ENCODE measurements at places on chromosomes 7 and 10. TPM values are rescaled to one million over a fixed set of nuclear protein-coding genes. Genes with fewer than 3 reads are reported as not detected.

The EVX1 gene
- 0.25 TPM for total RNA-seq

The IGFBP3 gene
- total RNA-seq = 4.1 TPM

The CLDN3 gene
- 19.2 TPM for total RNA-seq

The JCAD gene
- total RNA-seq = 17.5 TPM

The CYP51A1 gene
- total RNA-seq = 85.7 TPM

The ASB10 gene
- not detected for total RNA-seq

The NUTM2B gene
- total RNA-seq = 1.4 TPM

The TMEM184A gene
- total RNA-seq = 34.8 TPM

DNA sequence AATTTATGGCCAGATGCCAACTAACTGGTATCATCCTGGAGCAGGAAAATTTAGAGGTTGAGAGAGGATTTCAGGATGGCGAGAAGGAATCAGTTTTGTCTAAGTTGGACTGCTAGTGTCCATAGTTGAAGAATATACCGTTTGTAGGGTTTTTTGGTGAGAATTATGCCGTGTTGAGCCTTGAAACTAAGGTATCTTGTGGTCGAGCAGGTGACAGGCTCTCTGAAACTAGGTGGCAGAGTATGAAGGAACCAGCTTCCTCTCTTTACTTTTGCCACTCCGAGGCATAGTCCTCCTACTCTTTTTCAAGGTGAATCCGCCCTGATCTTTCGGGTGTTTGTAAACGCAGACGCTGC is 9.7 kb downstream of the MDFIC start:
- no peaks in the 10 kb centered on the region for H3K36me3 ChIP-seq
- no peak overlapping the region for H3K4me3 ChIP-seq
- DNase-seq = no peak

- no peak overlapping the region for H3K27ac ChIP-seq
- DNase-seq = no peak
- 0 out of 2 replicates have a peak, but pooled peaks cover 5% of the 10 kb centered on the region for H3K27me3 ChIP-seq
- no peak overlapping the region for H3K4me3 ChIP-seq
Measured at GRCh38 chr10:113651021-113651420, 12.8 kb downstream of the NRAP start.

DNA sequence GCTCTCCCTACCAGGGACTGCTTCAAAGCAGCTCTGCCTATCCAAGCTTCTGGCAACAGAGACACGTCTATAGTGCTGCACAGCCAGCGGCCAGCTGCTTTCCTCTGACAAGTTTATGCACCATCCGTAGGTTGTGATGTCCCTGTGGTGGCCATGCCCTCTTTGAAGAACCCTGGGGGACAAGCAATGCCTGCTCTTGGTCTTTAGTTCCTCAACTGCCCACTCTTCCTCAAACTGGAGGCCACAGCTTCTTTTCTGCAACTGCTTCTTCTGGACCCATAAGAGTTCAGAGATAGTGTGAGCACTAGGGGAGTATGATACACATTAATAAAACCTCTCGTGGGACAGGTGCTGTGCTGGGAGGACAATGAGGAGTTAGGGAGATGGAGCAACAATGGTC is 164.9 kb downstream of the ELMO1 start:
- H3K4me1 ChIP-seq = no peaks in the 10 kb centered on the region
- H3K4me3 ChIP-seq = no peak overlapping the region
- no peaks in the 10 kb centered on the region for H3K27me3 ChIP-seq
- no peak for DNase-seq
- no peaks in the 10 kb centered on the region for H3K36me3 ChIP-seq
- no peak overlapping the region for H3K27ac ChIP-seq

GRCh38 chr10:106043863-106044262 is 1120.6 kb downstream of the SORCS1 start:
- no peak overlapping the region for H3K4me3 ChIP-seq
- no peaks in the 10 kb centered on the region for H3K27me3 ChIP-seq

DNA sequence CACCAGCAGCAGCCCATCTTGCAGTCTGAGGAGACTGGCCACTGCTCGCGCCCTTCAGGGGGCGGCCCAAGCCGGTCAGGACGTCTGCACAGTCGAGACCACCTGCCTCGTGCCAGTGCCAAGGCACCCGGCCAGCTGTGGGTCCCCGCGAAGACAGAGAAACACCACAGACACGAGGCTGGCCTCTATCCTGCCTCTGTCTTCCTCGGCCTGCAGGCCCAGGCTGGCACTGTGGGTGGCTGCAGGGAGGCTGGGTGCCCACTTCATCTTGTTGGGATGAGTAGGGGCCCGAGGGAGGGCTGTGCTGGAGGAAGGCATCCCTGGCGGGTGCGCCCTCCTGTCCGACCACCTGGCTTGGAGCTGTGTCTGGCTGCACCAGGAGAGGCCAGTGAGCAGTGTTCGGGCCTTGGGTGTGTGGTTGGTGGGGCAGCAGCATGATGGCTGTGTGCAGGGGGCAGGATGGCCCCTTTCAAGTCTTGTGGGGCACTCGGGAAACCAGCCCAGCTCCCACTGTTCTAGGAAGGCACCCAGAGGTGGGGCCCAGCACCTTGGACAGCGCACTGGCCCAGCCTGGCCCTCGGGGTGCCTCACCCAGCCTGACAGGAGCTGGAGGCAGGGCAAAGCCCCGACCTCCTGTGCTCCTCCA is 7.3 kb downstream of the DPYSL4 start:
- H3K27me3 ChIP-seq = no peaks in the 10 kb centered on the region
- no peak overlapping the region for H3K4me3 ChIP-seq
- no peak for DNase-seq
- H3K27ac ChIP-seq = no peak overlapping the region
- H3K4me1 ChIP-seq = no peaks in the 10 kb centered on the region
- H3K36me3 ChIP-seq = no peaks in the 10 kb centered on the region

- no peaks in the 10 kb centered on the region for H3K27me3 ChIP-seq
- H3K36me3 ChIP-seq = no peaks in the 10 kb centered on the region
- no peak overlapping the region for H3K27ac ChIP-seq
- H3K4me1 ChIP-seq = no peaks in the 10 kb centered on the region
- no peak overlapping the region for H3K4me3 ChIP-seq
- DNase-seq = no peak
Measured at GRCh38 chr7:4151926-4152549, 530.1 kb upstream of the FOXK1 start.

GRCh38 chr10:114649217-114649903 is 8.7 kb downstream of the ABLIM1 start:
- no peaks in the 10 kb centered on the region for H3K27me3 ChIP-seq
- DNase-seq = no peak
- H3K27ac ChIP-seq = no peak overlapping the region
- H3K36me3 ChIP-seq = no peaks in the 10 kb centered on the region
- peaks cover 10% of the 10 kb centered on the region for H3K4me1 ChIP-seq

DNA sequence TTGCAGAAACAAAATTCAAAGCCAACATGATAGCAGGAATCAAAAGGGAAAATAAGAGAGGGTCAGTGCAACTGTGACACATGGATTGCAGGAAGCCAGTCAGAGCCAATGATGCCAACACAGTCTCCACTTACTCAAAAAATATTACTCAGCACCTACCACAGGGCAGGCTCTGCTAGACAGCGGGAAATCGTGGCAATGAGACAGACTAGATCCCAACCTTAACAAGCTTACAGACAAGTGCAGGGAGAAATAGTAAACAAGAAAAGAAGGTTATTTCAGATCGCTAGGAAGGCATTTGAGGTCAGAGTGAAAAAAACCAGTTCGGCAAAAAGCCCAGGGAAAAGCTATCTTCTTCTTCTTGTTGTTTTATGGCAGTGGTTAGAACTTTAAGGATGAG is 45.2 kb upstream of the NPFFR1 start:
- no peak for DNase-seq
- H3K36me3 ChIP-seq = no peaks in the 10 kb centered on the region
- no peaks in the 10 kb centered on the region for H3K27me3 ChIP-seq

DNA sequence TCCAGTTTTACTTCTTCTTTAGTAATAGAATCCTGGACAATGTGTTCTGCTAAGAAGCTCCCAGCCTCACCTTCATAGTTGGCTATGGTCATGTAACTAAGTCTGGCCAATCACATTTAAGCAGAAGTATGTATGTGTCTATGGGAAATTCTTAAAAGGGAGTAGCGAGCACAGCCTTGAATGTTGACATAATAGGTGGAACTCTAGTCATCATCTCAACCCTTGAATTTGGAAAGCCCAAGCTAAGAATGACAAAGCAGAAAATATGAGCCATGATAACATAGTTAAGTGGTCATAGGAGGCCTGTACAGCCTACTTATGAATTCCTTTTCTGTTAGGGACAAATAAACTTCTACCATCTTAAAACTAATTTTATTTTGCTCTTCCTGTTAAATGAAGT is 134.1 kb downstream of the MAGI2 start:
- no peak for DNase-seq
- H3K36me3 ChIP-seq = no peaks in the 10 kb centered on the region
- H3K27me3 ChIP-seq = no peaks in the 10 kb centered on the region

DNA sequence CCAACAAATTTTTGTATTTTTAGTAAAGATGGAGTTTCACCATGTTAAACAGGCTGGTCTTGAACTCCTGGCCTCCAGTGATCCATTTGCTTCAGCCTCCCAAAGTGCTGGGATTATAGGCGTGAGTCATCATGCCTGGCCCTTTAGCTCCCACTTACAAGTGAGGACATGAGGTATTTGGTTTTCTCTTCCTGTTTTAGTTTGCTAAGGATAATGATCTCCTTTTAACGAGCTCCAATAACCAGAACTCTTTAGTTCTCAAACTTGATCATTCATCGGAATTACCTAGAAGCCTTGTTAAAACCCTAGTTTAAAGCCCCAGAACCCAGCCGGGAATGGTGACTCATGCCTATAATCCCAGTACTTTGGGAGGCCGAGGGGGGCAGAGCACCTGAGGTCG is 481.4 kb downstream of the TYW1 start:
- no peaks in the 10 kb centered on the region for H3K27me3 ChIP-seq
- H3K36me3 ChIP-seq = no peaks in the 10 kb centered on the region
- H3K4me3 ChIP-seq = no peak overlapping the region
- no peak for DNase-seq
- H3K27ac ChIP-seq = no peak overlapping the region
- no peaks in the 10 kb centered on the region for H3K4me1 ChIP-seq

- H3K27ac ChIP-seq = no peak overlapping the region
- peaks cover 13% of the 10 kb centered on the region for H3K27me3 ChIP-seq
- H3K4me3 ChIP-seq = no peak overlapping the region
- H3K36me3 ChIP-seq = no peaks in the 10 kb centered on the region
- H3K4me1 ChIP-seq = peaks cover 26% of the 10 kb centered on the region
Measured at GRCh38 chr10:33336582-33337325, 2.3 kb upstream of the NRP1 start.

DNA sequence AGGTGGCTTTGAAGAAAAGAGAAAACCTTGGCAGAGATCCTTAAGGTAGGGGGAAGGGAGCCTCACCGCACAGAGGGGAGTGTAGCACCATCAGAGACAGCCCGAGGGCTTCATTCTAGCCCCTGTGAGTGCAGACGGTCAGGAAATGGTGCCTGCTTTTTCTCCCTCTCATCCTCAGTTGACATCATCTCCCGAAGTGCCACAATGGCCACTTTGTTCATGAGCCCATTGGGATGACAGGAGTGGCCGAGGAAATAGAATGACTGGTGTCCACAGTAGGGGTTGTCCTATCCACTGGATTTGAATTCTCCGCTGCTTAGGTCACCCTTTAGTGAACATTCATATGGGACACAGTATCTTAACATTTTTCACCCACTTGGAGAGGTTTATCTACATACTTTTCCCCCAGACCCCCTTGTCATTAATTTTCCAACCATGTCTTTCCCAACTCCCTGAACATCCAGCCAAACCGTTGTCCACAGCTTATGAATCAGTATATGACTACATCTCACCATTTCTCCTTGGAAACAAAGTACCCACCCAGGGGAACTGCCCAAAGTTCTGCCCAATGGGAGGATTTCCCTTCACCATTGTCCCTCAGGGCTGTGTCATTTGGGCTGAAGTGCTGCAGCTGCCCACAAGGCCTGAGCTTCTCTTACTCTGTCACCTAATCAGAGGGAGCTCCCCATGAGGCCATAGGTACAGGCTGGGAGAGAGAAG is 108.8 kb downstream of the ADCY1 start:
- H3K4me3 ChIP-seq = no peak overlapping the region
- no peak overlapping the region for H3K27ac ChIP-seq

DNA sequence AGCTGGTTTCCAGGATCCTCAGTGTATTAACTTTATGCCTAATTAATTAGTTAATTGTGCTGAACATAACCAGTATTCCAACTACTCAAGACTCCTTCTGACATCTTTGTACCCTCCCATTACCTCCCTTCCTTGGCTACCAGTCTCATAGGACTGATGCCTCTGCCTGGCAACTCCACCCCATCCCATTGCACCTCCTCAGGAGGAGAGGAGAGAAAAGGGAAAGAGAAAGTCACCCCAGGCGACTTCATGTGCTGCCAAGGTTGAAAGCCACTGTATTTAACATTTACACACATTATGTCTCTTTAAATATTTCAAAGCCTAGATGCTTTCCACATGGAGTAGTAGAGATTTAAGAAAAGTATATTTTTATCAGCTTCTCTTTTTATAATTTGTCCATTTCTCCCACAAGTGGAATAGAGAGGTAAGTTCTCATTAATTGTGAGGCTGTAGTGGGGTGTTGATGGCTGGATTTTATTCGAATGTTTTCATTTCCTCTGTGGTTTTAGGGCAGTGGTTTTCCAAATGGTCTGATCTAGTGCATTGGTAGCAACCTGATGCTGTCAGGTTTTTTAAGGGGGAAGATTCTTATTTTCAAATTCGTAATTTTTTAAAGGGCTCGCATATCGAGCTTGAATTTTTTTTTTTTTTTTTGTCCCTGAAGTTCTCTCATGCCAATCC is 148.0 kb downstream of the BICC1 start:
- H3K36me3 ChIP-seq = no peaks in the 10 kb centered on the region
- no peaks in the 10 kb centered on the region for H3K27me3 ChIP-seq
- H3K4me1 ChIP-seq = no peaks in the 10 kb centered on the region
- no peak overlapping the region for H3K27ac ChIP-seq

- H3K36me3 ChIP-seq = no peaks in the 10 kb centered on the region
- H3K27ac ChIP-seq = no peak overlapping the region
- peaks cover 13% of the 10 kb centered on the region for H3K27me3 ChIP-seq
- no peaks in the 10 kb centered on the region for H3K4me1 ChIP-seq
- DNase-seq = no peak
Measured at GRCh38 chr7:50492770-50493519, 42.8 kb upstream of the FIGNL1 start.

DNA sequence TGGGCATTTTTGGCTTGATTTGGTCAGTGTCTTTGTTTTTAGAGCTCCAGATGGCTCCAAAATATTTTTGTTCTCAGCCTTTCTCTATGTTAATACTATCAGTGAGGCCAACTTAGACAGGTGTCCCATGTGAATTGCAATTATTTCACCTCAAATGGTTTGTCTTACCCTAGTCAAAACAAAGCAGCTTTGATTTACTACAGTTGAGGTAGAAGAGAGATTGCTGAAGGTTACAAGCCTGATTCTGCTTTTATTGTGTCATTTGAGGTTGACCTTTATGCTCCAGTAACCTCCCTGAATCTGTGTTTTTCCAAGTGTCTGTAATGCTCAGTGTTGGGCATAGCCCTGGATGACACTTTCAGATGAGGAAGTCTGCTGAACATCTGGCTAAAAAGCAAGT is 882.9 kb downstream of the NRG3 start:
- no peaks in the 10 kb centered on the region for H3K36me3 ChIP-seq
- no peak for DNase-seq
- H3K4me1 ChIP-seq = no peaks in the 10 kb centered on the region
- H3K27me3 ChIP-seq = no peaks in the 10 kb centered on the region

DNA sequence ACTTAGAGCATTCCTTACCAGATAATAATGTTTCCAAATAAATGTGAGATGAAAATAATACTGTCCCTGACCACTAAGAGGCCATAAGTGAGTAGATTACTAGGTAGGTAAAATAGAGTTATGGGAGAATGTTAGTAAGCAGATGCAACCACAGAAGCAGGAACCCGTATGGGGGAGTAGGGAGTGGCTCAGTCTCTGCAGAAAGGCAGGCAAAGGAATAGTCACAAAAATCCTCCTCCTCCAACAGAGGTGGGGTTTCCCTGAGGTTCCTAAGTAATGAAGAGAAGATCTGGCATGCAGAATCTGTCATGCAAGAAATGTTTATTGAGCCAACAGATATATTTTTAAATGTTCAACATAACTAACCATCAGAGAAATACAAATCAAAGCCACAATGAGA is 9.0 kb upstream of the YAE1 start:
- no peak for DNase-seq
- H3K4me3 ChIP-seq = no peak overlapping the region
- H3K27me3 ChIP-seq = no peaks in the 10 kb centered on the region
- H3K27ac ChIP-seq = no peak overlapping the region
